ENCODE measurements at places on chromosomes 1 and 21.

DNA sequence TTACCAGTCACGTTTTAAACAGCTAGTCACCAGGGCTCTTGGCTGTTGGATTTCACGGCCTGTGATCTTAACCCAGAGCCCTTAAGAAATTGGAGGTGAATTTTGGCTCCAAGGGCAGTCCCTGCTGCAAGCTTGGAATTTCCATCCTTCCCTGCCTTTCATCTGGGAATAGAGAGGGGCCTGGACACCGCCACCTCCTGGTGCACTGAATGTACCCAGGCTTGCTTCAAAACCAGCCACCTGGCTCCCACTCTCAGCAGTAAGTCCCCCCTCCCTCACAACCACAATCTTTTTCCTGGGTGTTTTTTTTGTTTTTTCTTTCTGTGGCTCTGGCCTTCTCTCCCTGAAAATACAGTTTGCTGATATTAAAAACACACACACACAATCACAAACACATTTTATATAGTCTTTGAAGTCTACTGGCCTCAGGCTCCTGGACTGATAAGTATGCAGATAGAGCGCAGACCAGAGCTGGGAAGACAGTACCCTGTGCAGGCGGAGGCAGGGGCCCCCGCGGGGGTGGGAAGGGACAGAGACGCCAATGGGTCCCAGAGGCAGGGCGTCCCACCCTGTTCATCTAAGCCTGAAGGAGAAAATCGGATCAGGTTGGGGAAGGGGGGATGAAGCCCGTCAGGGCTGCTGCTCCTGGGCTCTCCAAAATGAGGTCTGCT, 65.8 kb upstream of the IGSF21 start:
- DNase-seq, result no peak

- DNase-seq, result no peak
Observed at GRCh38 chr1:10283318-10283984, 73.1 kb downstream of the KIF1B start.

- DNase-seq, result no peak
Observed at GRCh38 chr1:10475510-10475909, 760 bp downstream of the PEX14 start.

DNA sequence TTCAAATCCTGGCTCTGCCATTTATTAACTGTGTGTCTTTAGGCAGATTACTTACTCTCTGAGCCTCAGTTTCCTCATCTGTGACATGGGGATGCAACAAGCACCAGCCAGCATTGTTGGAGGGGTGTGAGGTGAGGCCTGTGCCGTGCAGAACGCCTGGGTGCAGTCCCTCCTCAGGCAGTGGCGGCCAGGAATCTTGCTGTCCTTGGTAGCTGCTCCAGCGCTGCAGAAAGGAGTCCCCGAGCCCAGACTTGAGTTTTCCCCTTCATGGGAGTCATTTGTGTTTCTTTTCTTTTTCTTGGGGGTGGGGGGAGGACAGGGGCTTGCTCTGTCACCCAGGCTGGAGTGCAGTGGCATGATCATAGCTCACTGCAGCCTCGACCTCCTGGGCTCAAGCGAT, 46.6 kb downstream of the DISP3 start:
- no peak for DNase-seq

DNA sequence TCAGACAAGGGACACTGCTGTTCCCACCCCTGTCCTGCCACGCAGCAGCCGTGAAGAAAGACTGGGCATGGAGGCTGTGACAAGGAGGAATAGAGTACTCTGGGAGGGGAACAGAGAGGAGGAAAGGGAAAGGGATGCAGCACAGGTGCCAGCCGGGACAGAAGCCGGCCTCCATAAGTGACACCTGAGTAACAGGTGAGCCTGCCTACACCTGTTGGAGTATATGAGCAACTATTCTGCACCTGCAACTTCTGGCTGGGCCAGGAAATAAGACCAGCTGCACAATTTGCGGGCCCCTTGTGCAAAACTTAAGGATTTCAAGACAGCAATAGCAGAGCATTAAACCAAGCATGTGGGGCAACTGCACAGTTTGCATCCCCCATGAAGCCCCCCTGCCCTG, 72.5 kb upstream of the GOLT1A start:
- DNase-seq, result no peak

DNA sequence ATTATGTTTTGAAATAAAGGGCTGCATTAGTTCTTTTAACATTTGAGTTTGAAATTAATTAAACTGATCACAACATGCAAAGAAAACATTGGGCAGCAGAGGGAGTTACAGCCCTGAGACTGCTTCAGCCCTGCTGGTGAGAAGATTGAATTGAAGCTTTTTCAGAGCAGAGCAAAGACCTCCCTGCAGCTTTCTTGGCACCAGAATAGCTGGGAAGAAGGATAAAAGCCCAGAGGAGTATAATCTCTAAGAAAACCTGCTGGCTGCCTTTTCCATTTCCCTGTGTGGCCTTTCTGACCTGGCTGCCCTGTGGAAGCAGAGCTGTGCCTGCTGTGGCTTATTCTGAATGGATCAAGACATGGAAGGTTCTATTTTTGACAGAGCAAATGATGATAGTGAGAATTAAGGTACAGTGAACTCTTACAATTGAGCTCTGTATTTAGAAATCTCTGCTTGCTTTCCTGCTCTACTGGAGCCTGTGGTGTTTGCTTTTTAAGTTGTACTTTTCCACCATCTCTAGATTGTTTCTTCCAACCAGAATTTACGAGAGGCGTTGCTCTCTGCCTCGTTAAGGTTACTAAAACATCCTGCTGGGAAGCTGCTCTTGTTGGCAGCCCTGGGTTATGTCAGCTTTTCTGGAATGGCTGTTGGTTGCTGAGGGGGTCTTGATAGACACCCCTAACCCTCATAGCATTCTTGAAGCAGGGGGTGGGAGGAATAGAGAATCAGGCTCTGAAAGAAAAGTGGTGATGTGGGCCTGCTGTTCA, 9.9 kb downstream of the SNRPE start:
- peak; percentile 77 for DNase-seq

DNA sequence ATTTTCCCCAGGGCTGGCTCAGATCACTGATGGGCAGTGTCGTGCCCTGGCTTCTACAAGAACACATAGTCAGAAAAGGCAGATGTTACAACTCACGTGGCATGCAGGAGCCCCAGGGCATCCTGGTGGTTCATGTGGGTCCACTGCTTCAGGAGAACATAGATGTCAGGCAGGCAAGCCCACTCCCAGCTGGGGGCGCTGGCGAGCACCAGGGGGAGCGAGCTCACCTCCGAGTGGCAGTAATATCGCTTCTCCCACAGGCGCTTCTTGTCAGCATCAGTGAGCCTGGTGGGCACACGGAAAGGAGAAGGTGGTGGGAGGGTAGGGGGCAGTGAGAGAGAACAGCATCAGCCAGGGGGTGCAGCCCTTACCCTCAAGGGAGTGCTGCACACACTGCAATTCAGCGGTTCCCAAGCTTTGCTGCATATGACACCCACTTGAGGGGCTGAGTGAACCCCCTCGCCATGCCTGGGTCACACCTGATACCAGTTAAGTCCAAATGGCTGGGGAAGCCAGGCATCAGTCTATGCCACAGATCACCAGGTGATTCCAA, 34.3 kb upstream of the PPP1R15B start:
- no peak for DNase-seq

GRCh38 chr1:74053407-74053806, 144.6 kb downstream of the LRRIQ3 start:
- DNase-seq, result no peak

- DNase-seq, result no peak
Observed at GRCh38 chr1:218683242-218683641, 338.1 kb downstream of the TGFB2 start.

DNA sequence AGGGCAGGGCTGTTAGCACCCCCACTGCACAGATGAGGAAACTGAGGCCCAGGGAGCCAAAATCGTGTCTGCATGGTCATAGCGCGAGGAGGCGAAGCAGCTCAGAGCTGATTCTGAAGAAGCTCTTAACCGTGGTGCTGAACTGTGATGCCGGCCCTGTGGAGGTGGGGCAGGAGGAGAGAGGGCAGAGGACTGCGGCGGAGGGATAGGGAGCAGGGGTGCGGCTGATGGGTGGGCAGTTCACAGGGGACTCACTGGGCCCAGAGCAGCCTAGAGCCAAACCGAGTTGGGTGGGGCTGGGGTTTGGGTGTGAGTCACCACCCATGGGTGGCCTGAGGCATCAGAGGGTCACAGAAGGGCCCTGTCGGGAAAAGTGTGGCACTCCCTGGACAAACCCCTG, 74.7 kb downstream of the RAP1GAP start:
- no peak for DNase-seq

GRCh38 chr21:42239973-42240372, 21.0 kb downstream of the ABCG1 start:
- DNase-seq, result no peak

DNA sequence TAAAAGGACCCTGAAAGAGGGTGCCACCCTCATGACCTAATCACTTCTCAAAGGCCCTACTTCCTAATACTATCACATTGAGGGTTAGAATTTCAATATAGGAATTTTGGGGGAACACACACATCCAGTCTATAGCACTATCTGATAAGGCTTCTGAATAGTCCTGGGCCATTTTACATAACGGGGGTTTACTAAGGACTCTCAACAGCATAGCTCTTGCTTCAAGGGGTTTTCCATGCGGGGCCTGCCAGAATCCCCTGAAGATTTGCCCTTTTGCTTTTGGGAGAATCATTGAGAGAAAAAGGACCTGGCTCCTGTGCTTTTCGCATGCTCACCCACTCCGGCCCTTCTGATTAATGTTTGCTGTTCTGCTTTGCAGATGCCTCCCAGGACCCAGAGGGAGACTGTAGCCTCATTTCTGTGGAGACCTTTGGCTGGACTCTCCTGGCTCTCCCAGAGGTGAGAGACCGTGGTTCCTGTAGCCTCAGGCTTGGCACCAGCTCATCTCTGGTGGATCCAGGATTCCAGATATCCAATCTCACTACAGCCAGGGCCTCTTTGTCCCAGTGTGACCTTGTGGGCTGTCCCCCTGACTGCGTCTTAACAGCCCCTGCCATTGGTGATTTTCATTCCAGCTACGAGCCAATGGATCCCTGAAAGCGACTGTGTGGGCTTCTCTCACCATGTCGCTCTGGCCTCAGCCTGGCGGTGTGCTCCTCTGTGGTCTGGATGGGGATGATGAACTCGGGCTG, 72.6 kb downstream of the DDR2 start:
- no peak for DNase-seq

GRCh38 chr1:91166106-91166712, 144.4 kb upstream of the ZNF644 start:
- DNase-seq, result peak; percentile 63

DNA sequence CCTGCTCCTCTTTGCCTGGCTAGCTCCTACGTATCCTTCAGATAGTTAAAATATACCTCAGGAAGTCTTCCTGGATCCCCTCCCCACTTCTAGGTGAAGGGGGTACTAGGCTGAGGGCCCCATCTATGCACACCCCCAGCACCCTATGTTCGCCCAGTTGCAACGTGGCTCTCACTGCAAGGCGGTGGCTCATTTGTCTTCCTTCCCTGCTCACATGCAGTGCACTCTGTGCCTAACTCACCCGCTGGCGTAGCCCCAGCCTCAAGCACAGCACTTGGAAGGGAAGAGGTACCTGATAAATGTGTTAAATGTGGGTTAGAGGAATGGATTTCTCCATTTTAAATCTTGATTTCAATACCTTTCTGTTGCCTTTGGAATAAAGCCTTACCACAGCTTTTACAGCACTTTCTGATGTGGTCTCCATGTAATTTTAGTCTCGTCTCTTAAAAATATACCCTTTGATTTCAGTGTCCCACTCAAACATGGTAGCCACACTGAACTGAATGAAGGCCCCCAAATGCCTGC, 39.3 kb downstream of the L1TD1 start:
- no peak for DNase-seq

DNA sequence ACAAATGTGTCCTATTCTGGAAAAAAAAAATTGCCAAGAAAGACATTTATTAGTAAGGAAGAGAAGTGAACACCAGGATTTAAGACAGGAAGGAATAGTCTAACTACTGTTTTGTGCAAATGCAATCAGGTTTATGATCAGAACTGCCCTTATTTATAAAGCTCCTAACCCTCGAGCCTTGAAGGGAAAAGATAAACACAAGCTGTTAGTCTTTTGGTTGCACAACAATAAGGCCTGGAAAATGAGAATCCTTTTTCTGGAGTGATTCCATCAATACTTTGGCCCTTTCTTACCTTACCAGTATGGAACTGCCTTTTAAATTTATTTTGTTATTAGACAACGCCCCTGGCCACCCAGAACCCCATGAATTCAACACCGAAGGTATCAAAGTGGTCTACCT, 52.9 kb downstream of the SNRPE start:
- peak; percentile 43 for DNase-seq

GRCh38 chr1:111582644-111583618, 36.7 kb upstream of the RAP1A start:
- peak; percentile 10 for DNase-seq

DNA sequence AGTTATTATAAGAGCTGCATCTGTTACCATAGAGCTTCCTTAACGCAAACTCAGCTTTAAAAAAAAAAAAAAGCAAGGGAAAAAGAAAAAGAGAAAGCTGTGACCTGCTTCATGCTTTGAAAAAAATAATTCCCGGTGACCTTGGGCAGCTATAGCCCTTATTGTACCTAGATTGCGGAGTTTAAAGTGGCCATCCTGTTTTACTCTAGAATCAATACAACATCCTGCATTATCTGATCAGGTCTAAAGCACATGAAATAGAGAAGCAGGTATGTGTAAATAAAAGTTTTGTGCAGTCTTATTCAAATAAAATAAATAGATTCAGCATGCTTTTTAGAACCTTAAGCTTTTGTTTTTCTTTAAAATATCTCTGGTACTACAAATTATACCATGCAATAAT, 126.8 kb upstream of the KIAA1614 start:
- no peak for DNase-seq

- DNase-seq, result no peak
Observed at GRCh38 chr1:17214876-17215544, 10.1 kb downstream of the PADI1 start.

DNA sequence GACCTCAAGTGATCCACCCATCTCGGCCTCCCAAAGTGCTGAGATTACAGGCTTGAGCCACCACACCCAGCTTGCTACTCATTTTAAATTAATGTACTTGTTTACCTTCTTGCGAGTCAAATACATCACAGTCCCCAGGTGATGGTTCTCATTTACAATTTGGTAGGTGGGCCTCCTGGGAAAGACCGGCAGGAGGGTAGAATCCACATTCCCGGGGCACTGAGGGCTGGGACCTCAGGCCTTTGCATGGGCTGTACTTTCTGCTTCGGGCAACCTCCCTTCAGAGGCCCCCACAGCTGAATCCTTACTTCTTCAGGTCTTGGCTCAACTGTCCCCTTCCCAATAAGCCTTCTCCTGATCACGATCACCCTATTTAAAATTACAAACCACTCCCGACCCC, 165.5 kb downstream of the KAZN start:
- no peak for DNase-seq

GRCh38 chr1:53189061-53189460, 7.6 kb upstream of the CPT2 start:
- no peak for DNase-seq

- no peak for DNase-seq
Observed at GRCh38 chr1:158055854-158056253, 62.4 kb downstream of the KIRREL1 start.

Measured in HCEC 1CT (cell line).